Neuronal stem cell (in vitro differentiated cells): ENCODE measurements at places on chromosomes 4 and X.
A peak's percentile ranks its signal among the peaks of the same experiment; 100 is the strongest.

- no peak overlapping the region for H3K4me3 ChIP-seq
- no peaks in the 10 kb centered on the region for H3K27me3 ChIP-seq
Measured at GRCh38 chr4:53315300-53315699, 50.6 kb downstream of the SCFD2 start.

- no peak overlapping the region for H3K27ac ChIP-seq
- no peaks in the 10 kb centered on the region for H3K36me3 ChIP-seq
- H3K4me1 ChIP-seq: no peaks in the 10 kb centered on the region
- H3K27me3 ChIP-seq: no peaks in the 10 kb centered on the region
- H3K4me3 ChIP-seq: no peak overlapping the region
Measured at GRCh38 chr4:63296773-63297172, 1112.5 kb downstream of the TECRL start.

- H3K36me3 ChIP-seq: no peaks in the 10 kb centered on the region
- H3K27me3 ChIP-seq: no peaks in the 10 kb centered on the region
- H3K27ac ChIP-seq: no peak overlapping the region
- no peak overlapping the region for H3K4me3 ChIP-seq
- H3K4me1 ChIP-seq: peaks cover 17% of the 10 kb centered on the region
- no peak for DNase-seq
Measured at GRCh38 chr4:8834681-8835220, 36.9 kb downstream of the HMX1 start.

- H3K4me3 ChIP-seq: no peak overlapping the region
- no peaks in the 10 kb centered on the region for H3K36me3 ChIP-seq
- no peak overlapping the region for H3K27ac ChIP-seq
- DNase-seq: no peak
Measured at GRCh38 chrX:53056292-53056691, 7.7 kb downstream of the GPR173 start.

GRCh38 chrX:108412783-108413182 is 25.4 kb downstream of the COL4A6 start:
- H3K27me3 ChIP-seq: no peaks in the 10 kb centered on the region
- no peak overlapping the region for H3K4me3 ChIP-seq
- H3K36me3 ChIP-seq: no peaks in the 10 kb centered on the region

- no peak for DNase-seq
- H3K27ac ChIP-seq: no peak overlapping the region
- no peaks in the 10 kb centered on the region for H3K27me3 ChIP-seq
- no peaks in the 10 kb centered on the region for H3K4me1 ChIP-seq
Measured at GRCh38 chrX:40314070-40314469, 216.3 kb upstream of the BCOR start.

DNA sequence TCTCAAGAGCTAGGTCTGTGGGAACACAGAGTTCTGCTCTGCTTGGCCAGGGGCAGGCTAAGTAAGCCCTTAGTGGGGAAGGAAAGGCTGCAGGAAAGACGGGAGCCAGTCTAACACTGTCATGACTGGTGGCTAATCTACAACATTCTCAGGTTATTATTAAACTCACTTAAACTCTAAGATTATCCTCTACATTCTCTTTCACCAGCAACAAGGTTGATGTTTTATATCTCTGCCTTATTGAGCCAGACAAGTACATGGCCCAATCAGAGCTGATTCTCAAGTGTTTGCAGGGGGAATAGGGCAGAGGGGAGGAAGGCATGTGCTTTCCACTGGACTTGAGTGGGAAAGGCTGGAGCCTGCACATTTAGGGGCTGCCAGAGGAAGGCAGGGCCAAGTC is 50.9 kb upstream of the FAM241A start:
- no peak for DNase-seq
- H3K27ac ChIP-seq: no peak overlapping the region
- no peaks in the 10 kb centered on the region for H3K36me3 ChIP-seq
- no peaks in the 10 kb centered on the region for H3K27me3 ChIP-seq
- no peaks in the 10 kb centered on the region for H3K4me1 ChIP-seq

GRCh38 chr4:80613470-80613869 is 277.9 kb downstream of the CFAP299 start:
- H3K4me1 ChIP-seq: no peaks in the 10 kb centered on the region
- no peak overlapping the region for H3K4me3 ChIP-seq
- DNase-seq: no peak
- no peaks in the 10 kb centered on the region for H3K27me3 ChIP-seq

- H3K36me3 ChIP-seq: no peaks in the 10 kb centered on the region
- no peaks in the 10 kb centered on the region for H3K4me1 ChIP-seq
- no peak overlapping the region for H3K4me3 ChIP-seq
- H3K27ac ChIP-seq: no peak overlapping the region
Measured at GRCh38 chr4:122772986-122773385, 40.5 kb downstream of the BBS12 start.

DNA sequence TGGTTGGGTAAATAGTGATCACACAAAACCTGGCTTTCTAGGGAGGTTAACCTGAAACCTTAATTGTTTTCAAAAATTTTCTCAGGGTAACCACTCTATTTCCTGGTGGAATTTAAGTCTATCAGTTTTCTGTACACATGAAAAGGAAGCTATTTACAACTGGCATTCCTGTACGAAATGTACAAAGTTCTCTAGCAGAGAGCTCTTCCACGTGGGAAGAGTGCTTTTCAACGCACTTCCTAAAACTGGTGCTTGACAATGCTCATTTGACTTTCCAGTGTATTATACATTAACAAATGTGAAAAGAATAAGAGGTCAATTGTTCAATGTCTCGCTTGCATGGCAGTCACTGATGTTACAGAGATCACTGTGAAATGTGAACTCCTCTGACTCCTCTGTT is 2.8 kb upstream of the SOD3 start:
- DNase-seq: no peak
- H3K36me3 ChIP-seq: no peaks in the 10 kb centered on the region
- H3K4me1 ChIP-seq: peaks cover 8% of the 10 kb centered on the region
- H3K27ac ChIP-seq: no peak overlapping the region

GRCh38 chrX:39576041-39576872 is 521.5 kb downstream of the BCOR start:
- H3K27ac ChIP-seq: no peak overlapping the region
- no peak overlapping the region for H3K4me3 ChIP-seq
- H3K36me3 ChIP-seq: no peaks in the 10 kb centered on the region

GRCh38 chrX:34875204-34875603 is 67.4 kb upstream of the FAM47B start:
- H3K27ac ChIP-seq: no peak overlapping the region
- no peaks in the 10 kb centered on the region for H3K27me3 ChIP-seq
- no peaks in the 10 kb centered on the region for H3K36me3 ChIP-seq
- no peak for DNase-seq

- DNase-seq: no peak
- H3K4me3 ChIP-seq: no peak overlapping the region
- no peaks in the 10 kb centered on the region for H3K36me3 ChIP-seq
- H3K4me1 ChIP-seq: no peaks in the 10 kb centered on the region
- H3K27ac ChIP-seq: no peak overlapping the region
- no peaks in the 10 kb centered on the region for H3K27me3 ChIP-seq
Measured at GRCh38 chr4:36824682-36825081, 419.9 kb upstream of the NWD2 start.

GRCh38 chrX:24515447-24515846 is 50.4 kb downstream of the PDK3 start:
- no peak overlapping the region for H3K4me3 ChIP-seq
- no peaks in the 10 kb centered on the region for H3K4me1 ChIP-seq
- H3K27ac ChIP-seq: no peak overlapping the region
- no peaks in the 10 kb centered on the region for H3K27me3 ChIP-seq
- no peaks in the 10 kb centered on the region for H3K36me3 ChIP-seq
- DNase-seq: no peak

DNA sequence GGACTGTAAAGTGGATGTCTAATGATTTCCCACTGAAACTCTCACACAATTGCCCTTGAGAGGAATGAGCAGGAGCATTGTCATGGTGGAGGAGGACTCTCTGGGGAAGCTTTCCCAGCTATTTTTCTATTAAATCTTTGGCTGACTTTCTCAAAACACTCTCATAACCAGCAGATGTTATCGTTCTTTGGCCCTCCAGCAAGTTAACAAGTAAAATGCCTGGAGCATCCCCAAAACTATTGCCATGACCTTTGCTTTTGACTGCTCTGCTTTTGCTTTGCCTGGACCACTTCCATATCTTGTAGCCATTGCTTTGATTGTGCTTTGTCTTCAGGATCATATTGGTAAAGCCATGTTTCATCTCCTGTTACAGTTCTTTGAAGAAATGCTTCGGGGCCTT is 120.2 kb upstream of the PDE5A start:
- no peak overlapping the region for H3K27ac ChIP-seq
- no peaks in the 10 kb centered on the region for H3K4me1 ChIP-seq
- H3K4me3 ChIP-seq: no peak overlapping the region
- no peak for DNase-seq
- no peaks in the 10 kb centered on the region for H3K36me3 ChIP-seq

DNA sequence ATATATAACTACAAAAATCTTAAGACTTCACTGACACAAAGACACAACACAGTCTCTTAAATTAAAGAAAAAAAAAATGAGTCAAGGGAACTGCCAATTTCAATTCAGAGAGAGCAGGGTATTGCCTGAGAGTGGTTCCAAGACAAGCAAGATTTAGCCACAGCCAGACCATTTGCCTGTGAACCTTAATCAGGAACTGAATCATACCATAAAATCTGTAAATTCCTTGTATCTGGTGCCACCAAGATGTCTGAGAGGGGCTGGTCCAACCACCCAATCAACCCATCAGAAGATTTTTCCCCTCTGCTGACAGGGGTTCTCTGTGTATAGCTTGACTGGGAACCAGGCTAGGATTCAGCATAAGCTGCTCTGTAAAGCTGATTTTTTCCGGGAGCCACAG is 159.2 kb downstream of the CPEB2 start:
- no peaks in the 10 kb centered on the region for H3K4me1 ChIP-seq
- H3K4me3 ChIP-seq: no peak overlapping the region
- H3K27me3 ChIP-seq: no peaks in the 10 kb centered on the region
- no peaks in the 10 kb centered on the region for H3K36me3 ChIP-seq
- no peak for DNase-seq

DNA sequence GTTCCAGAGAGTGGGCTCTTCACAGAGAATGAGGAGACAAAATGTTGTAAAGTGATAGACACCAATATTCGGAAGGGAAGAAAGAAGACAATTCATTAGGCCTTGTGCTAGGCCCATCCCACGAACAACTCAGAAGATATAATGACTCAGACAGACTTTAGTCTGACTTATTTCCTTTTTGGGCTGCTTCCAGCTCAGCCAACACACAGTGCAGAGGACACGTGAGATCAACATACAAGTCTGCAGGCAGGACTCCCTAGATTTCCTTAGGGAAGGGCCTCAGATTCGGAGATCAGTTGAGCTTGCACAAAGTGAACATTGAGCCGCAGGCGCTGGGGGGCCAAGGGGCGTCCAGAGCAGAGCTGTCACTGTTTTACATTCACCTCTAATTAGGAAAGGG is 290.7 kb upstream of the TENM3 start:
- H3K4me1 ChIP-seq: peaks cover 11% of the 10 kb centered on the region
- no peak overlapping the region for H3K4me3 ChIP-seq
- DNase-seq: no peak
- H3K27me3 ChIP-seq: no peaks in the 10 kb centered on the region
- H3K36me3 ChIP-seq: no peaks in the 10 kb centered on the region

- no peak for DNase-seq
- no peak overlapping the region for H3K4me3 ChIP-seq
- no peaks in the 10 kb centered on the region for H3K27me3 ChIP-seq
- no peaks in the 10 kb centered on the region for H3K36me3 ChIP-seq
Measured at GRCh38 chr4:29453303-29453820, 1266.8 kb upstream of the PCDH7 start.

DNA sequence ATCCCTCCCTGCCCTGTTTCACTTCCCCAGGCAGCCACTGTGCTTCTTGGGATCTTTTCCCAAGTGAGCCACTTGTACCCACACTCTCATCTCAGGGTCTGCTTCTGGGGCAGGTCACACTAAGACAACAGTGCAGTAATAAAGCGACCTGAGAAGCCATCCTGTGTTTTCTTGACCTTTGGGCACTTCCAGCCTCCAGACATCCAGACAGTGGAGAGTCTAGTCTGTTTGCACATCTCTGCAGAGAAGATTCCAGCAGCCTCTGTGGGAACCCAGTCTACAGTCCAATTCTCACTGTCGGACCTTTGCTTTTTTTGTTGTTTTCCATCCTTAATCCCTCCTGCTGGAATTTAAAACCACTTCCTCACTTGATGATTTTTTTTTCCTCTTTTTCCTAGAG is 50.3 kb upstream of the ATP6AP2 start:
- DNase-seq: no peak
- no peaks in the 10 kb centered on the region for H3K27me3 ChIP-seq
- H3K36me3 ChIP-seq: no peaks in the 10 kb centered on the region
- H3K27ac ChIP-seq: no peak overlapping the region
- H3K4me1 ChIP-seq: peaks cover 4% of the 10 kb centered on the region

DNA sequence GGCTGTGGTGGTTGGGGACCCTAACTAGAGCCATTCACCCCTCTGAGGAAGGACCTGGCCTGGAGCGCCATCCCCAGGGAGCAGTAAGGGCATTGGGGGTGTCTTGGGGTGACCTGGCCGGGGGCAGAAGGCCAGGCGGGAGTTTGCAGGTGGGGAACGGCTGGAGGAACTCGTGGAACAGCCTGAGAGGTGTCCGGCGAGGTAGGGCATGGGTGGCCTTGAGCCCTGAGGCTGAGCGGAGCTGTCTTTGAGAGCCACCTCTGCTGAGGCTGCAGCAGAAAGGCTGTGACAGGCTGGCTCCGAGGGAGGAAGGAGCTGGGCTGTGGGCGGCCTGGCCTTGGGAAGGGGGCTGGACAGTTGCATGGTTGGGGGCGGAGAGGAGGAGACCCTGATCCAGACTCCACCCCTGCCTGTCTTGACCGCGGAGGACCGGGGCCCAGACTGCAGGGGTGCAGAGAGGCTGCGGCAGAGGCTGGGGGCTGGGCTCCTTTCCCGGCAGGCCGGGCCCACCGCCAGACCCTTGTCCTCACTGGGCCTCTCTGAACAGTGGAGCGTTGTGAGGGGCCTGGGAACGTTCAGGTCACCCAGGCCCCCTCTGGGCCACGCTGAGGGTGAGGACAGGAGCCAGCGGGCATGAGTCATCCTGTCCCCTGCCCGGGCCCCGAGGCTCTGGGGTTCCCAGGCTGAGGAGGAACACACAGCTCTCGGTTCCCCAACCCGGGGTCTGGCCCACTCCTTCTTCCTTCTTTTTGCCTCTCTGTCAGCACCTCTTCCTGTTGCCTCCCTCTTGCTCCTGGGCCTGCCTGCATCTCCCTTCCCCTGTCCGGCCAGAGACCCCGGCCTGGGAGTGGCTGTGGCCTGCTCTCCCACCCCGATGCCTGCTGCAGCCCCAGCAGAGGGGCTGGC is 8.1 kb downstream of the SH3BP2 start:
- no peaks in the 10 kb centered on the region for H3K36me3 ChIP-seq
- peak; percentile 57 for DNase-seq
- H3K4me3 ChIP-seq: peak overlapping the region; percentile 26
